Cardiac muscle cell (in vitro differentiated cells and primary cell): ENCODE measurements at places on chromosomes 1 and 21.

DNA sequence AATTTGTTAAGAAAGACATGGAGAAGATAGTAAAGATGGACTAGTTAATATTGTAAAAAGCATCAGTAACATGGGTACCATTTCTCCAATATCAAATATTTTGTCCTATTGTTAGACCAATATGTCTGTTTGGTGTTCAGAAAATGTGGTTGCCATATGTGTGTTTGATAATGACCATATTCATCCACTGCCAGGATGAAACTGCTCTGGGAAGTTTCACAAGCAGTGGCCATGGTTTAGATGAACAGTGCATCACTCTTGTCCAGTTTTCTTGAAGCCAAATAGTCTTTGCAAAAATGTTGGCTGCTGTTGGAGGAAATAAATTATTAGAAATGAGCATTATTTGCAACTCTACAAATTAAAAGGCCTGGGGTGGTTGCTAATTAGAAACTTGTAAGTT, 333.8 kb downstream of the NUF2 start:
- DNase-seq: no peak

DNA sequence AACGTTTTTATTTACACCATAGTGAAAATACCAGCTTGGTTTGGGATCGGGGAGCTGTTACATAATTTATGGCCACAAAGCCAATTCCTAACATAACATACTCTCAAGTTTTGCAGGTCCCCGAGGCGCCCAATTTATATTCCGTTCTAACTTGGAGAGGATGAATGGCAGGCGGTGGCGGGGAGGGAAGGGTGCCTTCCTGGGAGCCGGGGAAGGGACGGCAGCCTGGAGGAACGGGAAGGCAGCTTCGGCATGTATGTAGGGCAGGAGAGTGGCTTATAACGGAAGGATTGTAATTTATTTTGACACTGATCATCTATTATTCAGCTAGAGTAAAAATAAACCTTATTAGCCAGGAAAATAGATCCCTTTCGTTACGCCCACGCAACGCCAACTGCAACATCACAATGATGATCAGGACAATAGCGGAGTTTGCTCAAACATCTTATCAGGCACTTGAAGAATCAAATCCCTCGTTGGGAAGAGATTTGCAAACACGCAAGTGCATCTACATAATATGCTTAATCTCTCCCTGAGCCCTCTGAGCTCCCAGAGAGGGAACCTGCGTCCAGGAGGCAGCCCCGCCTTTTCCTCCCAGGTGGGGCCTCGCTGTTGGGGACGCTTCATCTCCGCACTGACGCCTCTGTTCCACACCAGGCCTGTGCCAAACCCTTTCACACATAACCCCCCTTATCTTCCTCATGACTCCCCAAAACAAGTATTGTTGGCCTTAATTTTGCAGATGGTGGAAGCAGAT, 93.7 kb upstream of the C1orf174 start:
- no peak for DNase-seq

GRCh38 chr21:46079352-46080170, 18.4 kb upstream of the COL6A2 start:
- DNase-seq: no peak

DNA sequence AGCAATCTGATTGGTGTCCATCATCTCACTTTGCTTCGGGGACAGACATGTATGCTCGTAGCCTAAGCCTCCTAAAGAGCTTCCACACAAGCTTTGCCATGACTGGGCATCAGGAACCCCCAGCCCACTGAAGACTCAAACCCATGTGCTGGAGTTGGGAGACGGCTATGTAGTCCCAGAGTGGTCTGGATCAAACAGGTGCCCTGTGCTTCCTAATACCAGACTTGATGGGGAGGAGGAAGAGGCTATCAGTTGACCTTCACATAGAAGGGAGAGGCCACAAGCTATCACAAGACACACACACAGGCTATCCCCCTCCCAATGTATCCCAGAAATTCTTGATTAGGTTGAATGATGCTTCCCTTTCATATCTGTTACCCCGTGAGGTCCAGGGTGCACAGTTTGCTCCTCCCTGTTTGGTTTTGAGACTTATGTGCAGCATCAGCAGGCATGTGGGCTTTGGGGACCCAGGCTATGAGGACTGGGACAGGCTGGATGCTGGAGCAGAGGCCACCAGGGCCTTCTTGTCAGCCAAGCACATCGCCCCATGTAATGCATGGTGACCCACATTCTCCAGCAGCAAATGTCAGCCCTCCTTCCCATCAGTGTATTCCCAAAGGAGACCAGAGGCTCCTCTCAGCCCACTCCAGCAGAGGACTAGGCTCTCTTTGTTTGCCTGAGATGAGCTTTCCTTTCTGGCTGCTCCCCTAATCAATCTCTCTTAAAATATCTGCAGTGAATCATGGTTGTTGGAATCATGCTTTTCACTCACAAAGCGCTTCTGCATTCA, 159.8 kb downstream of the GRIK3 start:
- no peak for DNase-seq

DNA sequence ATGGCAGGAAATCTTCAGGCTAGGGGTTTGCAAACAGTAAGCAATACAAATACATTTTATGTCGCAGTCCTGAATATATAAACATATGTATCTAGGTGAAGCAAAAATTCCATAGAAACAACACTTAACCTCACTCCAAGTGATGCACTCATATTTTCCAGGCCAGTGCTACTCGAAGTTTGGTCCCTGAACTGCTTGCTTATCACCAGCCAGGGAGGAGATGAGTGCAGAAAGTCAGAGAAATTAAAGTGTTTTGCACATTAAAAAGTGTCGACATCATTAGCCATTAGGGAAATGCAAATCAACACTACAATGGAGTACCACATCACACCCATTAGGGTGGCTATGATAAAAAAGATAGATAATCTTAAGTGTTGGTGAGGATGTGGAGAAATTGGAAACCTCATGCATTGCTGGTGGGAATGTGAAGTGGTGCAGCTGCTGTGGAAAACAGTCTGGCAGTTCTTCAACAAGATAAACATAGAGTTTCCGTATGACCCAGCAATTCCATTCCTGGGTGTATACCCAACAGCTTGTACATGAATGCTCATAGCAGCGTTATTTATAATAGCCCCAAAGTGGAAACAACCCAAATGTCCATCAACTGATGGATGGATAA, 70.5 kb upstream of the CSF1 start:
- no peak for DNase-seq

- no peak for DNase-seq
Observed at GRCh38 chr1:207054491-207054890, 1.4 kb downstream of the PFKFB2 start.

DNA sequence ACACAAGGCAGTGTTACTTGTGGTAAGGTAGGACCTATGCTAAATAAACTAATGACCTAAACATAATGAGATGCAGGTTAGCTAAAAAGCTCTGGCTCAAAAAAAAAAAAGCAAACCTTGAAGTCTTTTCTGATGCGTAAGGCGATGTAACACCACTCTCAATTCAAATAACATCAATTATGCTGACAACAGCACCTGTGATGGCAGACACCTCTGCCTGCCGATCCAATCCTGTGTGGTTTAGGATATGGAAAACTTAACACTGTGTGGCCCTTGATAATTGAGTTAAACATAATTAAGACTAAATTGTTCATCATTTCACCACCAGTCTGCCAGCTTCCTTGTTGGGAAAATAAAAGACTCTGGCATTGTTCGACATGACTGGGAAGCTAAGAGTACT, 9.1 kb downstream of the RPAP2 start:
- DNase-seq: no peak

- DNase-seq: no peak
Observed at GRCh38 chr1:225361176-225361575, 66.7 kb downstream of the LBR start.

GRCh38 chr21:15688016-15688415, 41.8 kb upstream of the USP25 start:
- no peak for DNase-seq

GRCh38 chr1:167695756-167696561, 25.8 kb upstream of the MPZL1 start:
- DNase-seq: no peak
